ENCODE measurements at places on chromosomes 2 and 18.

GRCh38 chr2:233813236-233814055, 35.3 kb downstream of the MROH2A start:
- no peak for DNase-seq

- DNase-seq: no peak
Observed at GRCh38 chr2:74347742-74348141, 4.5 kb upstream of the SLC4A5 start.

GRCh38 chr18:57930476-57930875, 113.5 kb upstream of the NEDD4L start:
- no peak for DNase-seq

GRCh38 chr2:29892585-29893259, 28.7 kb downstream of the ALK start:
- no peak for DNase-seq

DNA sequence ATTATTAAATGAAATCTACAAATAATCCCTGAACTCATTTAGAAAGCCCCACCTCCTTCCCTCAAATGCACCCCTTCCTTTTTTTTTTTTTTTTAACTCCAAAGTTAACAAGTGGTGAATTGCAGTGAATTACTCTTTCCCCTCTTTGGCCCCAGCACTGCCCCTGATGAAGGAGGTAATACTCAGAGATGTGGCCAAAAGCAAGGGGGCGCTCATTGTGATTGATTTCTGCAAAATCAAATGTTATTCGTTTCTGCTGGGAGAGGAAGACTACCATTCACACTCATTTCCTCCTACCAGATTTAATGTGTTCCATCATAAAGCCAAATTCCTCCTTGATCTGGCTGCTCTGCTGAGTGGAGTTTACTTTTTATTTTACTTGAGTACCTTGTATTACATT, 259.4 kb downstream of the GPD2 start:
- no peak for DNase-seq

GRCh38 chr2:160869411-160869810, 290.8 kb upstream of the TANK start:
- no peak for DNase-seq

GRCh38 chr18:36420826-36421225, 123.3 kb downstream of the FHOD3 start:
- no peak for DNase-seq

- DNase-seq: no peak
Observed at GRCh38 chr2:219079417-219079816, 18.7 kb upstream of the IHH start.

GRCh38 chr18:52715991-52716390, 376.0 kb downstream of the DCC start:
- no peak for DNase-seq

DNA sequence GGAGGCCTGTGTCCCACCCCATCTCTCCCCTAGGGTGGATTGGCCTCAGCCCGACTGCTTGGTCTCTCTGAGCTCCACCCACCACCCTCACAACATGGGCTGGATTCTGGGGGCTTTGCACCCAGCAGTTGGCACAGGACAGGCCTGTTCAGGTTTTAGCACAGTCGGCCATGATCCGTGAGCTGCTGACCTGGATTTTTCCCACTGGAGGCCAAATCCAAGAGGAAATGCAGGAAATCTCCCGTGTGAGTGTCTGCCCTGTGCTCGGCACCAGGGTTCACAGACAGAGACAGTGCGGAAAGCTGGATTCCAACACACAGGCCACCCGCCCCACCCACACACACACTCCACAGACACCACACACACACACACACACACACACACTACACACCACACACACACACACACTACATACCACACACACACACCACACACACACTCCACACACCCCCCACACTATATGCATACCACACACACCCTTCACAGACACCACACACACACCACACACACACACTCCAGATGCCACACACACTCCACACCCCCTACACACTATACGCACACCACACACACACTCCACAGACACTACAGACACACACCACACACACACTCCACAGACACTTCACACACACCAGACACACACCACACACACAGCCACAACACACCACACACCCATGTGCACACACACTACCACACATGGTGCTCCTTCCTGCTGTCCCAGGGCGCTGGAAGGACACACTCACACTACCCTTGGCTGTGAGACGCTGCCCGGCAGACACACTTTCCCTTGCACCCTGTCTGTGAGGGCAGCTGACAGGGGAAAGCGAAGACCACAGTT, 14.1 kb downstream of the MBP start:
- DNase-seq: no peak

DNA sequence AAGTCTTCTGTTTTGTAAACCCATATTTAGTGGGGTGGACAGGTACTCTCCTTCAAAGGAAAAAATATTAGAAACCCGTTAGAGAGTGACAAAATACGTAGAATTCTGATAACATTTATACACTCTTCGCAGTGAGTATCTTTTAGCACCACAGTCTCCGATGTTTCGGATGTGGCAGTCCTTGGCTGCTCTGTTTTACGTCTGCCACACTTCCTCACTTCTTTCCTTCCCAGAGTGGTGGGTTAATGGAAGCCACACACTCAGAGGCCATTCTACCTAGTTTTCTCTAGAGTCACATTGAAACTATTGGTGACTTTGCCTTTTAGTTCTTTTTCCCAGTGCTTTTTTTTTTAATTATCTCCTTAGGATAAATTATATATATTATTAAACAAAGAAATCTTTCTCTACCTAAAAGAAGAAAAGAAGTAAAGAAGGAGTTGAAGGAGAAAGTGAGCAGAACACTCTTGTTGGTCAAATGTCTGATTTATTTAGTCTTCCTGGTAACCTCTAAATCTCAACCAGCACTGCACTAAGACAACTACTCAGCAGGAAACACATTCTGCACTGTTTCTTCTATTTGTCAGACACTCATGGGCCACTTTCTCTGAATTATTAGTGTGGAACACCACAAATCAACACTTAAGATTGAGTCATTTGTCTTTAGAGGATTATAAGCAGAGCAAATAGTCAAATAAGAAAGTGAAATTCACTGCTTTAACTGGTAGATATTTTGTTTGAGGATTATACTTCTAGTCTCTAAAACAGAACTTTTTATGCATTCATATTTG, 451.3 kb upstream of the TMEFF2 start:
- DNase-seq: no peak

DNA sequence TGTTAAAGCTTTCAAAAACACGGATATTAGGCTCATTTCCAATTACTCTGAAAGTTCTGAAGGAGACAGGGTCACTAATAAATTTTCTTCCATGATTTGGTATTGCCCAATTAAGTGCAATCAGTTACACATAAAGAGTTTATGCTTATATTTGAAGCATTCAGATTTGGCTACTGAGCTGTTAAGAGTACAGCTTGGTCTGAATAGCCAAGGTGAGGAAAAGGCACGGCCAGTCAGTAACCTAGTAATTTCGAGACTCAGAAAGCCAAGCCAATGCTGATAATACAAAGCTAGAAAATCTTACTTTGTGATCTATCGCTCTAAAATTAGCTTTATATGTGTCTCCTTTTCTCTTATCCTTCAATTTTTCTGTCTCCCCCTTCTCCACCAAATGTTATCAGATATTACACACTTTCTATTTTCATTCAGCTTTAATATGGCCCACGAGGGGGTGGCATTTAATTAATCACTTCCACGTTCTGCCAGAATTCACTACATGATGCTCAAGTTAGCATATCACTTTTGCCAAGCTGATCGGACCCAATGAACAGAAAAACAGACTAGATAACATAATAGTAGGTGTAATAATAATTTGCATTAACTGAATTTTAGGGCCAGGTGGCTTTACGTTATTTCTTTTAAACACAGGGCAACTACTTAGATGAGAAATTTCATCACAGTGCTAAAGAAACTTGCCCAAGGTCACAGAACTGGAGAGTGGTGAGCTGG, 138.4 kb downstream of the TCF4 start:
- no peak for DNase-seq

DNA sequence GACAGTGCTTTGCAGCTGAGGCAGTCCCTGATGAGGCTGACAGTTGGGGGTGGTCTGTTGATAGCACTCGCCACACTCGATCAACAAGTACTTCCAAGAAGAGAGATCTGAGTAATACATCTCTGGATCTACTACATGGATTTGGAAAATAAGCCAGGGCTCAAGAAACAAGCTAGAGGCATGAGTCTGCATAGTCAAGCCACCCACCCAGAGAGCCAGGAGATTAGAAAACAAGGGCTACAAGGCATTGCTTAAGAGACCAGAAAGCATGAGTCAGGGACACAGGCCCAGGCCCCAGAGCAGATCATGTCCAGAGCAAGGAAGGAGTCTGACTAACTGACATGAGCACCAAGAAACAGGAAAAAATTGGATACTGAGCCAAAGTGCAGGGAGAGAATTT, 196.9 kb upstream of the CWC22 start:
- no peak for DNase-seq

DNA sequence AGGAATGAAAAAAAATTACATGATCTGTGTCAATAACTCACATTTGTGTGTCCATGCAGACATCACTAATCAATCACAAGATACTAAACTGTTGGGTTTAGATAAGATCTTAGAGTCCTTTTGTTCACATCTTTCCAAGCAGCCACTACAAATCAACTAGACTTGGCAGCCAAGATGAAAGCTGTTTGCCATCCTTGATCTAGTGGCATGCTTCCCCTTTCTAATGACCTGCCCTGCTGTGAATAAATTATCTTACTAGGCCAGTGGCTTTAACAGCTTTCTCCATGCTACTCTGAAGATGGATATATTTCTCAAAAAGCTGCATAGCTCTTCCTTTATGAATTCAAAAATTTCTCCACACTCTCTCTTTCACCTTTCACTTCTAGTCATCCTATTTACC, 1338.0 kb upstream of the ACVR2A start:
- no peak for DNase-seq

DNA sequence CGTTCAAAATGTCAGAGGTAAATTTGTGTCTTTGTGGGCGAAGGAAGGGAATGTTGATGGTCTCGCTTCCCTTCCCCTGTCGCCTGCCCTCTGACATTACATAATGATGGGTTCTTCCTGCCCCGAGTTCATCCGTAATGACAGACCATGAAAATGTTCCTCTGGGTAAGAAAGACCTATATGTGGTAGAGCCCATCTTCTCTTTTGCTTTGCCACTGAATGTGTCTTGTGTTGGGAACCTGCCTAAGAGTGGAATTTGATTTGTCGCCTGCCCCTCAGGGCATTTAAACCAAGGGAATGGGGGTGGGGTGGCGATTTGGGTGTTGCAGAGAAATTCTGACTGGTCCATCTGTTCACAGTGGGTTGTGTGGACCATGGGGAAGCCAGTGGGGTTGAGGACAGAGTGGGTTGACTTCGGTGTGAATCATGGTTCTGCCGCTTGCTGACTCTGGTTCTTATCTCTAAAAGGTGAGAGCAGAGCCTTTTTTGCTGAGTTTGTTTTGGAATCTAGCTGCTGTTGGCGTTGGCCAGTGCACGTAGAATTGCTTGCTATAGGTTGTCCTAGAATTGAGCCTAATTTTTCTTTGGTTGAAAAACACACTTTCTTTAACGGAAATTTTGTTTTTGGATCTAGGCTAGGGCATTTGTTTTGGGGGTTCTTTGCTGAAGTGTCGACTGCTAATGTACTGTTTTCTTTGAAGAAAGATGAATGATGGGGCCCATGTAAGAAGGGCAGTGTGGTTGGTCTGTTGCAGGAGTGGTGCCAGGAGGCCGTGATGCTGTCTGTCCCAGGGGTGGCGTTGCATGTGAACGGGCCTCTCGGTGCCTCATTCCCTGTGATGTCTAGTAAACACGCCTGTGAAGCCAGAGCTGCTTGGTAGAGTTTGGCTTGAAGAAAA, 1.3 kb downstream of the INPP4A start:
- peak; percentile 28 for DNase-seq

DNA sequence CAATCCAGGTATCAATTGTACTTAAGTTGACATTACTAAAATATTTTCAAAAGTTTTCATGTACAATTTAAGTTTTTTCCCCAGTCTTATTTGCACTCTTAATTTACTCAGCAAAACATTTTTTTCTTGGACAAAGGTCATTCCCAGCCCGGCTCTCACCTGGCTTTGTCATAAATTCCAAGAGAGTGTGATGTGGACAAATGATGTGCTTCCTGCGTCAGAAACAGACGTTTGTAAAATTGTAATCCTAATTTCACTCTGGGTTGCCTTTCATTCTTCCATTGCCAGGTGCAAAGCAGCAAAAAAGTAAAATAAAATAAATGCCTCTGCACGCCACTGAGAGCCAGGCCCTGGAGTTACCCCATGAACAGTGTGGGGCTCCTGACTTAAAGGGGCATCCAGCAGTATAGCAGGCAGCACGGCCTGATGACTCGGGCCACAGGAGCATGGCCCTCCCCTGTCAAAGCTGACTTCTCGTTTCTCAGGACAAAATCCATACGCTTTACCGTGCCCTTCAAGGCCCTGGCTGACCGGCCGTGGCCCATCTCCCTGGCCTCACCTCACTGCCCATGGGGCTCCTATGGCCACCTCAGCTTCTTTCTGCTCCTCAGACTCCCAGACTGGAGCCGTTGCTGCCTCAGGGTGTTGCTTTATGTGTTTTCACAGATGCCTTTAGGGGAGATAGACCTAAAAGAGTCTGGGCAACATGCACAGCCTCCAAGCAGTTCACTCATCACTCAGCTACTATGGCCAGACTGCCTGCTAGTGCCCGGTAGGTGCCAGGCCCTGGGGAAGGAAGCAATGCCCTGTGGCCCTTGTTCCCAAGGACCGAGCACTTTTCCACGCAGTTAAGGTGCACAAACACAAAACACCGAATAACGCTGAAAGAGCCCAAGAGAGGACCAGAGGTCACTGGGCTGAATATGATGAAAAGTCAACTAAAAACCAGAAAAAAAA, 7.6 kb upstream of the TMEM185B start:
- no peak for DNase-seq

GRCh38 chr18:2715990-2716389, 60.5 kb downstream of the SMCHD1 start:
- no peak for DNase-seq

DNA sequence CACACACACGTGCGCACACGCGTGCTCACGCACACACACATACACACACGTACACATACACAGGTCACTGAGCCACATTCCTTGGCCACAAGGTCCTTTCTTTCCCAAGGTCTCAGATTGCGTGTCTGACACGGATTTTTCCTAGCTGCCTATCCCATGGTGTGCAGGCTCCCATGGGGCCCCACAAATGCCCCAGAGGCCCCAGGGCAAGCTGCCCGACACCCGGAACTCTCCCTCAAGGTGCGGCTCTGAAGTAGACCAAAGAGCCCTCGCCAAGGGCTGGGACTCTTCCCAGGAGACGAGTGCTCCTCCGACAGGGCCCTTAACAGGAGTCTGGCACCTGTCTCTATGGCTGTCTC, 46.7 kb downstream of the SDC1 start:
- no peak for DNase-seq

DNA sequence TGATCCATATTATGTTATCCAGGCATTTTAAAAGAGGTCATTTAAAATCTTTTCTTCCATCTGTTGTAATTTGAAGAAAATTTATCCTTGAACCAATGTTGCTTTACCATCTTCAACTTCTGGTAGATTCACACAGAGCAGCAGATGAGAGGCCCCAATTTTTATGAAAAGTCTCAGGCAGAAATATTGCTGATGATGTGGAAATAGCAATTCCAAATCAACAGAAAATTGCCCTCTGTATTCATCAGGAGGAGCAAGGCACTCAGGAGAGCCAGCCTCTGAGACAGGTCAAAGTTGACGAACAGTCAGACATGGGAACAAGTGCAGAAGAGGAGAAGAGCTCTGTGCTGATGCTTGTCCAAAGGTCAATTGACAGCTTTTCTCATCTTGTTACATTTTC, 444.9 kb downstream of the NCKAP5 start:
- no peak for DNase-seq

Data from hematopoietic multipotent progenitor cell treated with erythropoietin and hydrocortisone succinate and interleukin-3 and kit ligand, for 17 days (in vitro differentiated cells).